ENCODE measurements at places on chromosomes 11 and 22.

DNA sequence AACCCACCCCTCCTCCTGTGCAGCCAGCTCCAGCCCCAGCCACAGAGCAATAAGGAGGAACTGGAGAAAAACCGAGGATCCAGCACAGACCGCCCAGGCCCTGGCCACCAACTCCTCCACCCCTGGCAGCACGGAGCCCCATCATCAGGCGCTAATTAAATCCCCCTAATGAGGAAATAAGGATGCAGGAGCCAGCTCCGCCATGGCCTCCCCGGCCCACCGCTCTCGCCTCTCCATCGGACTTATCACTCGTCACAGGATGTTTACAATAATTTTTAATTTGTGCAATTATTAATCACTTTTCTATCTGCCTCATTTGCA, 42.6 kb downstream of the BUD13 start:
- no peak for DNase-seq

DNA sequence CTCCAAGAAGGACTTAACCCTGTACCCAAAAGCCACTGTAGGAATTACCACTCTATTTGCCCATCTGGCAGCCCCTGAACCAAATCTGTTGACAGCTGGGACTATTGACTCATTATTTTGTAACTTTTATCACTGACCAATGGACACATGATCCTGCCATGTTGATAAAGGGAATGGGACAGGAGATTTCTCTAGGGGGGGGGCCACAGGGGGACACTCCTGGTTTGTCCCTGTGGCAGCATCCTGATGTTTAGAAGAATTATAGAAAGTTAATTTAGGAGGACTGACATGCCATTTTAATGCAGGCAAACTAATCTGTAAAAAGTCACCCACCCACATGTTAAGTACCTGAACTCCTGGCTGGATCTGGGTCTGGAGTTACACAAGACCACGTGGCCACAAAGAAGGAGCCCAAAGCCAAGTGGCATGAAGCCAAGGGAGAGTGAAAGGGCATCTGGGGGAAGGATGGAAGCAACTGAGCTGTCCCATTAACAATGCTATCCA, 558.1 kb downstream of the ETS1 start:
- DNase-seq, result no peak

DNA sequence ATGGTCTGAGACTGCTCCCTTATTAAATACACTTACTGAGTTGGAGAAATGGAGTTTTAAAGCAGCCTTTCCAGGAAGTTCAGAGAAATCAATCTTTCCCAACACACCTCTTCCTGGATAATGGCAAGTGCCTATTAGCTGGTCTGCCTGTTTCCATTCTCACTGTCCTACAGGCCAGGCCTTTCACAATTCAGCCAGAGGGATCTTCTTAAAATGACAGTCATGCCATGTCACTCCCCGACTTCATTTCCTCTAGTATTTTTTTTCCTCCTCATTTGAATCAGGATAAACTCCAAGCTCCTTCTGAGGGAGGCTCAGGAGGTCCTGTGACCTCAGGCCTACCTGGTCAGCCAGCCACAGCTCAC, 62.6 kb downstream of the FDX1 start:
- no peak for DNase-seq

GRCh38 chr11:71410363-71410966, 37.7 kb downstream of the DHCR7 start:
- no peak for DNase-seq

GRCh38 chr22:39925273-39925672, 24.4 kb downstream of the GRAP2 start:
- DNase-seq, result no peak

DNA sequence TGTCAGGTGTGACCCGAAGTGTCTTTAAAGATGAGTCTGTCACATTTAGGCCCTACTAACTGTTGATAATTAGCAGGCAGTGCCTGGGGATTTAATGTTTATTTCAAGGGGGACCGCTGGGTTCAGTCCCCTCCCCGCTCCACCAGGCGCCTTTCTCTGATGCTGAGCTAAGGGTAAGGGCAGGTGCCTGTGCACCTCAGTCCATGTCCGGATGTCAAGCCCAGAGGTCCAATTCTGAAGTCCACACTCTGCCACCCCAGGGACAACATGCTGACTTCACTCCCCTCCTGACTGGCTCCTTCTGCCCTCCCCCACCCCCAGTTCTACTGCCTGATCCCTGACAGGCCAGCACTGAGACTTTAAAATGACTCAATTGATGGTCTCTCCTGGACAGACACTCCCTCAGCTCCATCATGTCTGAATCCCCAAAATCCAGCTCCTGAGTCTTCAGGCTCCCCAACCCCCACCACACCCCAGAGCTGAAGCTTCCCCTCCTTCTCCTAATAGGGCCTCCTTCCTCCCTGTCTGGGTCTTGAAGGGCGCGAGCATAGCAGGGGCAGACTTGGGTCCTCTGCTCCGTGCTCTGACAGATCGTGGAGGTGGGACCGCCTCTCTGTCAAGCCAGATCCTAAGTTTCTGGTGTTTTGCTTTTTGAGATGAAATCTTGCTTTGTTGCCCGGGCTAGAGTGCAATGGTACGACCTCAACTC, 49.8 kb upstream of the ANO1 start:
- DNase-seq, result no peak

GRCh38 chr11:8812438-8812837, 98.6 kb upstream of the AKIP1 start:
- DNase-seq, result no peak

- DNase-seq, result no peak
Measured at GRCh38 chr22:50246242-50247175, 1.7 kb upstream of the TUBGCP6 start.

GRCh38 chr11:121588747-121589146, 136.0 kb upstream of the SORL1-AS1 start:
- DNase-seq, result no peak

DNA sequence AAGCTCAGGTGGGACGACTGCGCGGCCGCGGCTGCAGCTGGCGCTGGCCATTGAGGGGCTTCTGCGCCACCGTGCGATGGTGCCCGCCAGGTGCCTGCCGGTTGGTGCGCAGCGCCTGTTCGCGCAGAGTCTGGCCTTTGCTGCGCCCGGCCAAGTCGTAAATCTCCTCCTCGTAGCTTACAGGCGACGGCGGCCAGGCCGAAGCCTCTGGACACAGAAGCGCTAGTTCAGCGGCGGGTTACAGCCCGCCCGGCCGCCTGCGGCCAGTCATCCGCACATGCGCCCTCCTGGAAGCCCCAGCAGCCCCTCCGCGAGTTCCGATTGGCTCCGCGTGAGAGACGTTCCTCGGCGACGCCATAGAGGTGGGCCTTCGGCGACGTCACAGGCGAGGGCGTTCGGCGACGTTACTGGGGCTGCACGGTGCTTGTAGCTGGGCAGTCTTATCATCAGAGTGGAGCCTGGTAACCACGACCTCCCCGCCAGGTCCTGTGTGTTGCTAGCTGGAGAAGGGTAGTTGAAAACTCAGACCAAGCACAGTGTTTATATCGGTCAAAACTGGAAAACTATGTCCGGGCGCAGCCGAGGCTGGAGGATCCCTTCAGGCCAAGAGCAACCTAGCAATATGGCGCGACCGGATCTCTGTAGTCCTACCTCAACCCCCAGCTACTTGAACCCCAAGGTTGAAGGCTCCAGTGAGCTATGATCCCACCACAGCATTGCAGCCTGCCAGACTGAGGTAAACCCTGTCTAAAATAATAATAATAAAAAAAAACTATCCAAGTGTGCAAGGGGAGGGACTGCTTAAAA, 265.7 kb downstream of the OR4C45 start:
- DNase-seq, result peak; percentile 1

DNA sequence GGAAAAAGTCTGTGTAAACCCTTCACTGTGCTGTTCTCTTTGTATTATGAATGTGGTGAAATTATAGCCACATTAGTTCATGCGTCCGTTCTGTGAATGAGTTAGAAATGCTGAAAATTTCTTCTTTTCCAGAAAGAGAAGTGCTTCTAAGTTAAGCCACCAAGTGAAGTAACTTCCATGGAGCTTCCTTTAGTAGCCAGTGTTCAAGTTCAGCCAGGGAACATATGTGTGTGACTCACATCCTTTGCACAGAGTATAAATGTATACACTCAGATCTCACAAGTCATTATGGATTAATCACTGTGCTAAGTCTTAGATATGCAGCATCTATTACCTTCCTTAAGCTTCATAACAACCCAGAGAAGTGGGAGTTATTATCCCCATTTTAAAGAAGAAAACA, 3.1 kb upstream of the MMP8 start:
- peak; percentile 3 for DNase-seq

DNA sequence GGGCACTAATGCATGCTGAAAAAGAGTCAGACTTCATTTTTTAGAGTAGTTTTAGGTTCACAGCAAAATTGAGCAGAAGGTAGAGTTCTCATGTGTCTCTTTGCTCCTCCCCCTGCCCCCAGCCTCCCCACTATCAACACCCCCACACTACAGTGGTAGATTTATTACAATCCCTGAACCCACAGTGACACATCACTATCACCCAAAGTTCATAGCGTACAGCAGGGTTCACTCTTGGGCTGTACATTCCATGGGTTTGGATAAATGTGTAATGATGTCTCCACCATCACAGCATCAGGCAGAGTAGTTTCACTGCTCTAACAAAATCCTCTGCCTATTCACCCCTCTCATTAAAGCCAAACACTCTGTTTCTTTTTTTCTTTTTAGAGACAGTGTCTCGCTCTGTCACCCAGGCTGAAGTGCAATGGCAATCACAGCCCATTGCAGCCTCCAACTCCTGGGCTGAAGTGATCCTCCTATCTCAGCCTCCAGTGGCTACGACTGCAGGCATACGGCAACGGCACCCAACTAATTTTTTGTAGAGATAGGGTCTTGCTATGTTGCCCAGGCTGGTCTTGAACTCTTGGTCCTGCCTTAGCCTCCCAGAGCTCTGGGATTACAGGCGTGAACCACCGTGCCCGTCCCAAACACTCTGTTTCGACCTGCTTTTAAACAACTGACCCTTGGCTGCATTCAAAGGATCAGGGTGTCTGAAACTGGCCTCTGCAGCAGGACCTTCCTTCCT, 4.1 kb downstream of the BEST1 start:
- no peak for DNase-seq

GRCh38 chr11:936199-936598, 10.5 kb downstream of the AP2A2 start:
- no peak for DNase-seq

DNA sequence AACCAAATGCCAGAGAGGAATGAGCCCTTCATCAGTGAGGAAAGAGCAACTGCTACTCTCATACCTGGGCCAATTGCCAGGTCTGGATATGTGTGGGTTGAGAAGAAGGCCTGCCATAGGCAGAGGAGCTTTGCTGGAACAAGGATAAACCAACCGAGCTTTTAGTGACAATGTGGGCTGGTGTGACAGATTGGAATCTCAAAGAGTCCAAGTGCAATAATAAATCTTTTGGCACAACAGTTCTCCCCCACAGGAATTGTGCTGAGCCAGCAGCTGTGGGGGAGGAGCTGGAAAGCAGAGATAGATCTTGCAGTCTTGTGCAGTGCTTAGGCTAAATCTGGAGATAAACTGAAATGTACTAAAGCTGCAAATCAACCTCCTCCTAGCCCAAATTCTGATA, 79.4 kb upstream of the ISX start:
- DNase-seq, result no peak

DNA sequence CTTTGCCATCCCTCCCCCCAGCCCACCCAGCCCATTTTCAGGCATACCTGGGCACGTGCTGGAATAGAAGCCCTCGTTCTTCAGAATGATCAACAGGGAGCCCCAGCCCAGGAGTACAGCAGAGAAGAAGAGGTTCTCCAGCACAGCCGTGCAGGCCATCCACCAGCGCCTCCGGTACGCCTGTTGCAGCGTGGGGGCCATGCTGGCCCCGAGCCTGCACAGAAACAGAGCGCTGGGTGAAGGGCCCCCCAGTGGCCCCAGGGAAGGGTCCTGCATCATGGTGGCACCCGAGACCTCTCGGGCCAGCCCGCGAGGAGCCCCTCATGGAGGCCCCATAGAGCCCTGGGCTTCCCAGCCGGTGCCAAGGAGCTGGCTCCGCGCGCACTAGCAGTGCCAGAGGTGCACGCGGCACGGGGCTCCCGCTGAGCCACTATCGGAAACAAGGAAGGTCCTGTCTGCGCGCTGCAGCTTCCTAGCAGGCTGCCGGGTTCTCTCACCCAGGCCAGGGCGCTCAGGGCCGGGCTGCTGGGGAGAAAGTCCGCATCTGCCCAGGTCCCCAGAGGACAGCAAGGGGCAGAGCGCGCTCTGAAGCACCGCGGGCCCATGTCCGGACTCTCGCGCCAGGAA, 1.5 kb downstream of the SLC43A1 start:
- peak; percentile 45 for DNase-seq

- peak; percentile 79 for DNase-seq
Measured at GRCh38 chr22:36194971-36195370, 6.6 kb downstream of the APOL4 start.

- DNase-seq, result no peak
Measured at GRCh38 chr11:9386901-9387300, 2.4 kb downstream of the IPO7 start.

GRCh38 chr11:93514712-93515111, 28.5 kb downstream of the SMCO4 start:
- no peak for DNase-seq

- DNase-seq, result no peak
Measured at GRCh38 chr11:115220423-115220822, 283.8 kb downstream of the CADM1 start.

- no peak for DNase-seq
Measured at GRCh38 chr11:47002390-47002789, 65.8 kb downstream of the CSTPP1 start.

DNA sequence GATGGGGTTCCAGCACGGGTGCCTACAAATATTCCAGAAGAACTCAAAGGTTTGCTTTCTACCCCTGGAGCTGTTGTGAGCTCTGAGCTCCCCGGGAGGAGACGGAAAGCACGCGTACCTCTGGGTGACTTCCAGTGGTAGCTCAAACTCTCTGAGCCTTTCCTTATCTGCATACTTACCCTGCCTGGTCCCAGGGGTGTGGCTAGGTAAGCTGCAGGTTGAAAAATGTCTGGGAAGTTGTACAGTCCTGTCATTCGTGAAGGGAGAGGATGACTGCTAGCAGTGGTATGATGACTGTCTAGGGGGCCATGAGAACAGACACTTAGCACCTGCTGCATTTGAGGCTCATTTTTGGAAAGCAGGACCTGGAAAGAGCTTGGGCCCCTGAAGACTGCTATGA, 111.5 kb downstream of the DSCAML1 start:
- DNase-seq, result no peak

DNA sequence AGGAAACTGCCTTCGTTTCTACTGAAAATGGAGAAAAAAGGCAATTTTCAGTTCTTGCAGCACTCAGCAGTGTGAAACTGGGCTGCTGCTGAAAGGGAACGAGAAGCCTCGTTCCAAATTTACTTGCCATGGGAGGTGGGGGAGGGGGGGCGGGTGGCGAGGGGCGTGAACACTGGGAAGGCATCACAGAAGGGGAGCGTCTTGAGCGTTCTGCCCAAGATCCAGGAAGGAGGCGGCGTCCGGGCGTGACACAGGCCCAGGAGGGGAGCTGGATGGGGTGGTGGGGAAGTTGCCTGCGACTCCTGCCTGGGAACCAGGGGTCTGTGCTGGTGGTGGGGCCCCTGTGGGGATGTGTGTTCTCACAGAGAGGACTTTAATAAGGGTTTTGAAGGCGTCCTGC, 213.5 kb downstream of the CTTN start:
- no peak for DNase-seq
